ENCODE measurements at places on chromosomes 4 and X. TPM values are rescaled to one million over a fixed set of nuclear protein-coding genes. Genes with fewer than 3 reads are reported as not detected.

- no peak for DNase-seq
Measured at GRCh38 chr4:48262926-48263325, 6.7 kb downstream of the TEC start.

GRCh38 chrX:132413459-132413858 is 75.4 kb downstream of the MBNL3 start:
- DNase-seq: no peak

- no peak for DNase-seq
Measured at GRCh38 chr4:40216622-40217366, 20.0 kb downstream of the RHOH start.

DNA sequence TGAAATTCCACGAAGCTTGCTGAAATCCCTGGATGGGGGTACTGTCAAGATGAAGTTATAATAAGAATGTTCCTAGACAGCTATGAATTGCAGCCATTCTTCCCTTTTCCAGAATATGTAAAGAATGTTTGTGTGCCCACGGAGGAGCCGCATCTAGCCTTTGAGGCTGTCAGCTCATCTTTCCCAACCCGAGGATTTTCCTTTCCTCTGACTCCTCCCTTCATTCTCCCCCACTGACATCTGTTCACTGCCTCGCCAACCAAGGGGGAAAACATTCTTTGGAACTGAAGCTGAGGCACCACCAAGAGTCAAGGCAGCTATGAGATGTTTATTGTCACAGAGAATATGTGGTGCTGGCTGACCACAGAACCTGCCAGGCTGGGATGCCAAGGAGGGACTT is 8.8 kb downstream of the NHSL2 start:
- peak; percentile 47 for DNase-seq

DNA sequence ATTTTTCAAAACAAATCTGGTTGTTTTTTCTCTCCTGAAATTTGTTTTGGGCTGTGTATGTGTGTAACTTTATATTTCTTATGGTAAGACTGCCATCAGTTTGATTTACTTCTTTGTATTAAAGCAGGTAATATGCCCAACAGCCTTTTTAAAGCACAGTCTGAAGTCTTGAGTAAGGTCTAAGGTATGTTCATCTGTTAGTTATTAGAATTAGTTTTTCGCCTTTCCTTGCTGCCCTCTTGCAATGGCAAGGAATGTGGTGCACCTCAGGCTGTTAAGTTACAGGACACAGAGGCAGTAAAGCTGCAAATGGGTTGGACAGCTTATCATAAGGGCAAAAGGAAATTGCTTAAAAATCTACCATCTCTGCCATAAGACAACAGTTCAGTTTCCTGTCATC is 71.8 kb downstream of the METTL14 start:
- no peak for DNase-seq

Gene TRMT2B
- polyA plus RNA-seq: 8.3 TPM

Gene P2RY10
- not detected for polyA plus RNA-seq

- no peak for DNase-seq
Measured at GRCh38 chrX:19188566-19188965, 66.3 kb upstream of the ADGRG2 start.

DNA sequence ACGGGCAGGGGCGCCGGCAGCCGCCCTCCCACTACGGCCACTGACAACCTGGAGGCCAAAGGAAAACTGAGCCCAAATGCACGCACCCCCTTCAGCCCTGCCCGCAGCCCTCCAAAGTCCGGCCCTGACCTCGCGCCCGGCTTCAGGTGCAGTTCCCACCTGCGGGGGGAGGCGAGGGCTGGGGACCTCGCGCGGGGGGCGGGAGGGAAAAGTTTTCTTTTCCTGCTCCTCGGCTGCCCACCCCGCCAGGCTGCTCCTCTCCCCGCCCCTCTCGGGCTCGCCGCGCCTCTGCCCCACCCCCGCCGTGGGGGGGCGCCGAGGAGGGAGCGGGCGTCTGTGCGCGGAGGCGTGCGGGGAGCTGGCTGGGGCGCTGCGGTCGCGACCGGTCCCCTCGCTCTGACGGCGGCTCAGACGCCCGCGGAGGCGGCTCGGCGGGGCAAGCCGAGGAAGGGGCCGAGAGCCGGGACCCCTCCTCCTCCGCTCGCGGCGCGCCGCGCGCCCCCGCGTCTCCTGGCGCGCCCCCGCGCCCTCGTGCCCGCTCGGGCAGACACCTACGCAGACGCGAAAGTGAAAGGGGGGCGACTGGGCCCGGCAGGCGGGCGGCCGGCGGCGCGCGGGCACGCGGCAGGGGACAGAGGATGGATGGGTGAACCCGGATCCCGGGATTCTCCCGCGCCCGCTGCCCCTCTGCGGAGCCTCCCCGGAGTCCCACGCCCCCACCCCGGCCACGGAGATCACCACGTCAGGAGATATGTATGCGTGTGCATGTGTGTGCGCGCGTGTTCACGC is 3.1 kb upstream of the NR3C2 start:
- peak; percentile 42 for DNase-seq

Gene CENPVL2
- not detected for polyA plus RNA-seq

Gene TCP11X2
- polyA plus RNA-seq: not detected

GRCh38 chrX:136794080-136794479 is 13.3 kb upstream of the ARHGEF6 start:
- DNase-seq: no peak

DNA sequence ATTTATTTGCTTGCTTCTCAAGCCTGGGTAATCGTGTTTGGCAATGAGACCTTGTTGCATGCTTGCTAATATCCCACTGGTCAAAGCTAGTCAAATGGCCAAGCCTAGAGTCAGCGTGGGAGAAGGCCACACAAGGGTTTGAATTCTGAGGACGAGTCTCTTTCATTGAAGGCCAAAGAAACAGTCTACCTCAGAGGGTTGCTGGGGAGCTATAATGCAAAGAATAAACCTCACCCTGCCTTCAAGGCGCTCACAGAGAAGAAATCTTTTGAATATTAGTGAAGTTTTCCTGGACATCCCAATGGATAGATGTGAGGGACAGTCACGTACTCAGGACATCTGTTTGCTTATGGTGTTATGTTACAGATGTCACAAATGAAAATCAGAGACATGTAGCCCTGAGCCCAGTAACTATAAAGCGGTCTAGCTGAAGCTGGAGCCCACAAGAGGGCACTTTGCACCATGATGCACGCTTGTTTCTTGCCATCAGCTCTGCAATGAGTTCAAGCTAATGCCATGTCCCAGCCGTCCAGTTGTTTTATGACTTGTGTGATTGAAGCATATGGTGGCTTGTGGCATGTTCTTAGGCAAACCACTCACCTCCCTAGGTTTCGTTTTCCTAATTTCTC is 1.1 kb upstream of the TLR3 start:
- peak; percentile 64 for DNase-seq

GRCh38 chrX:131059246-131059645 is 1.1 kb downstream of the ARHGAP36 start:
- no peak for DNase-seq

DNA sequence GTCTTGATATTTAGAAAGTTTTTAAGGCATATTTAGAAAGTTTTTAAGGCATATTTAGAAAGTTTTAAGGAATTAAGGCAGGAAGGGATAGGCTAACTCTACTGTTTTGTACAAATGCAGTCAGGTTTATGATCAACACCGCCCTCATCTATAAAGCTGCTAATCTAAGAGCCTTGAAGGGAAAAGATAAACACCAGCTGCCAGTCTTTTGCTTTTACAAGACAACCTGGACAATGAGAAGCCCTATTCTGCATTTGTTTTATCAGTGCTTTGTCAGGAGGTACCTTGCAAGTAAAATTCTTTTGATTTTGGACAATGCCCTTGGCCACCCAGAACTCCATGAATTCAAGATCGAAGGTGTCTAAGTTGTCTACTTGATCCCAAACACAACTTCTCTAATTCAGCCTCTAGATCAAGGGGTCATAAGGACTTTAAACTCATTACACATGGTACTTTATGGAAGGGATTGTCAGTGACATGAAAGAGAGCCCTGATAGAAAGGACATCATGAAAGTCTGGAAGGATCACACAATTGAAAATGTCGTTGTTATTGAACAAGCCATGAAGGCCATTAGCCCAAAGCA is 39.8 kb downstream of the IL15 start:
- DNase-seq: no peak

DNA sequence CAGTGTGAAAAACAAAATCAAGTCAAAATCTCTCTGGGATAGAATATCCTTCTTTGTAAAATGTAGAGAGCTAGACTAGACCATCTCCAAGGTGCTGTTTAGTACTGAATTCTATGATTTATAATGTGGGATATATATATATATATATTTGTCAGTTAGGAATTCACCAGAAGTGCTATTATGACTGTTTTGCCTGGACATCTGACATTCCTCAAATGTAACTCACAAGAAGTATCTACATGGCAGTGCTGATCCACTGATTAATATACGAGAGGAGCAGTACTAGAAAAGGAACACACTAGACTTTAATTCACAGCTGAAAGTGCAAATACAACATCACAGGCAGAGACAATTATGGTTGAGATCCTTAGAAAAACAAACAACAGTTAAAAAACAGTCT is 208.9 kb downstream of the GBA3 start:
- no peak for DNase-seq

- no peak for DNase-seq
Measured at GRCh38 chr4:4752576-4753401, 106.7 kb upstream of the MSX1 start.

Gene CASP6
- polyA plus RNA-seq: 27.3 TPM

DNA sequence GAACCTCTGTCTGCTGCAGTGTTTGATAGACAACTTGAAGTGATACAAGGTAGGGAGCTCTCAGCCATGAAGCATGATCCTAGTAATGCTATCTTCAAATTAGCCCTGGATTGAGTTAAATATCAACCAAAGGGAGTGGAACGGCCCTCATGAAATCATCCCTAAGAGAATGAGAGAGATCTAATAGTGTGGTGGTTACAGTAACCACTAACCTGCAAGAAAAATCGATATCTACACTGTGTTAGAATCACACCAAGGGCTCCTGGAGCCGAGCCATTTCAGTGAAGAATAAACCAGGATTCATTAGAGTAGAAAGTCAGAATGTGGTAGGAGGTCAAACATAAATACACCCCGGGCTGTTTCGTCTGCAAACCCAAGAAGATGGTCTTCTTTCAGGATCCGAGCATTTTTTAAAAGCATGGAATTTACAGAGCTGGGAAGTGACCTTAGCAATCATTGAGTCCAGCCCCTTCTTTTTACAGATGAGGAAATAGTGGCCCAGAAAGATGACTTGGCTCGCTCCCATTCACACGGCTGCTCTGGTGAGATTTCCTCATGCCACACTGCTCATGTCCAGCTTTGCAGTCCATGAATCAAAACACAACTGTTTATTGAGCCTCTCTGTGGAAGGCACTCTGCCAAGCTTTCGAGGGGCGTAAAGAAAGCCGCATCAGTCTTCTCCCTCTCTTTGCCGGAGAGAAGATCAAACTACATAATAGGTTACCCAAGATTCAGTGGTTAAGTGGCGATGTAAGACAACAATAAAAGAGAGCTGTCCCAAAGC is 5.5 kb upstream of the DCTD start:
- DNase-seq: no peak

Gene TMPRSS11B
- polyA plus RNA-seq: not detected

DNA sequence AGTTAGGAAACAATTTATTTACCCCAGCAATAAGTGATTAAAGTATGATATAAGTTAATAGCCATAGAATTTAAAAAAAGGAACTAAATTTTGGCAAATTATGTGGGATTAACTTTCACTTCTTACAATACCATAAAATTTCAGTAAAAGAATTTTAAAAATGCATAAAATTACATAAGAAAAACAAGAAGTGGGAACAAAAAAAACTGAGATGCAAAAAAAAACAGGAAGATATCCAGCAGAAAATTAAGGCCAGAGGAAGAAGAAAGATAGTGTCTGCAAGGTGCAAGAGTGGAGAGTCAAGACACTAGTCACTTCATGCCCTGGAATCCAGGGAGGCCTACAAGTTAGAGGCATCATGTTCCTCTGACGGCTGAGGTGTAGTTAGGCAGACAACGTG is 184.2 kb downstream of the GASK1B start:
- DNase-seq: no peak

DNA sequence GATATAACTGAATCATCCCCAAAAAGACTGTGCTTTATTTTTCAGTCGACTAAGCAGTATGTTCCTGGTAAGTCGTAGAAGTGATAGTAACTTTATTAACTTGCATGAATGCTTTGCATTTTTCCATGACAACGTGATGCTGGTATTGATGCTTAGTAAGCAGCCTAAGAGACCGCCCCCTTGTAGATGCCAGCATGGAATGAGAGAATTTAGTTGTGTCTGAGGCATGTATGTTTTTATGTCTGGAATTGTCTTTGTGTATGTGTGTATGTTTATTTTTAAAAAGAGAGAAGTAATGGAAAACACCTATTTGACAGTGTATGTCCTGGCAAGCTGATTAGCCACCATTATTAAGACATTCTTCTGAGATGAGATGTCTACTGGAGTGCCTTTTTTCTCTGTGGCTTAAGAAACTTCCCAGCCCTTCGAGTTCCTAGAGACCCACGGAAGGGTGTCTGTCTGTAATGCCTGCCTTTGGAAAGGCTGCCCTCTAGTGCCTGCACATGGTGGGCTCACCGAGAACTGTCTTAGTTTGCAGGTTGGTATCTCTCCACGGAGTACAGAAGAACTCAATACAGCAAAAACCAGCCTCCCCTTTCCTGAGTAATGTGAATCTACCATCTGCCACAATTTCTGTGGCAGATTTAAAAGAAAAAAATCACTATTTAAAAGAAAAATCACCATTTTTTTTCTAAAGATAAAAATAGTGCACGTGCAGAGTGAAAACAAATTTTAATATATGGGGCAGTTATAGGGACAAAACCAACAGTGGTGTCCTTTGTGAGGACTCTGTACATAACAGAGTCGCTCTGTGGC is 85.9 kb downstream of the AASDH start:
- peak; percentile 95 for DNase-seq

Gene PITX2
- polyA plus RNA-seq: 5.8 TPM

Gene RAB41
- not detected for polyA plus RNA-seq

GRCh38 chr4:102988429-102989020 is 31.0 kb downstream of the SLC9B1 start:
- no peak for DNase-seq

GRCh38 chr4:8502836-8503585 is 62.4 kb downstream of the TRMT44 start:
- DNase-seq: no peak

Gene ANKRD50
- polyA plus RNA-seq: 6.2 TPM

Gene UGT2A1
- polyA plus RNA-seq: not detected

Gene ETNPPL
- polyA plus RNA-seq: not detected

Gene USP17L22
- not detected for polyA plus RNA-seq

DNA sequence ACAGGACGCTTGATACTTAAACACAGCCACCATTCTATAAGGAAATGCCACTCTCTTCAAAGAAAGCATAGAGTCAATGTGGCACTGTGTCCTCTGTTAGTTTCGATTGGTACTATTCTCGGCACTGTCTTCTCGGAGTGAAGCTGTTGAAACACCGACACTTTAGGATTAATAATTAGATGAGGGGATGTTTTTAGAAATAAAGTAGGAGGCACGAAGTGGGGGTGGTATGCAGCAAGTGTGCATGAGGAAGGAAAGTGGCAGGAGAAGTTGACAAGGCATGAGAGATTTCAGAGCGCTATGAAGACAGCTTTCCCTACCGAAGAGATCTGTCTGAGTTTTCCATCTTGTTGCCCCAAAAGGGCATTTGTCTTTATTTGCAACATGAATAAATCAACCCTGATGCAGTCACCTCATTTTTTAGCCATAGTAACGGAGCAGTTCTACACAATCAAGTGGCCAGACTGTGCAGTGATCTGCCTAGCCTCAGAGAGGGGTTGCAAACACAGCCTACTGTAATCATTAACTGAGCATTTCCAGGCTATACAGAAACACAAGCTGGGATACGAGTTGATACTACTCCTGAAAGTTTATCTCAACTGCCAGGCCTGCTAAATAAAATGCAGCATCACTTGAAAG is 8.3 kb downstream of the GPRIN3 start:
- DNase-seq: no peak

Gene PTCHD1
- polyA plus RNA-seq: not detected

GRCh38 chrX:7110821-7111276 is 36.7 kb upstream of the STS start:
- DNase-seq: no peak

Measured in GM23248 (cell line).